ENCODE measurements at places on chromosomes 7 and 10.
A peak's percentile ranks its signal among the peaks of the same experiment; 100 is the strongest.

GRCh38 chr7:118372530-118372929 lies 148.0 kb downstream of the ANKRD7 start:
- DNase-seq: peak; percentile 78

DNA sequence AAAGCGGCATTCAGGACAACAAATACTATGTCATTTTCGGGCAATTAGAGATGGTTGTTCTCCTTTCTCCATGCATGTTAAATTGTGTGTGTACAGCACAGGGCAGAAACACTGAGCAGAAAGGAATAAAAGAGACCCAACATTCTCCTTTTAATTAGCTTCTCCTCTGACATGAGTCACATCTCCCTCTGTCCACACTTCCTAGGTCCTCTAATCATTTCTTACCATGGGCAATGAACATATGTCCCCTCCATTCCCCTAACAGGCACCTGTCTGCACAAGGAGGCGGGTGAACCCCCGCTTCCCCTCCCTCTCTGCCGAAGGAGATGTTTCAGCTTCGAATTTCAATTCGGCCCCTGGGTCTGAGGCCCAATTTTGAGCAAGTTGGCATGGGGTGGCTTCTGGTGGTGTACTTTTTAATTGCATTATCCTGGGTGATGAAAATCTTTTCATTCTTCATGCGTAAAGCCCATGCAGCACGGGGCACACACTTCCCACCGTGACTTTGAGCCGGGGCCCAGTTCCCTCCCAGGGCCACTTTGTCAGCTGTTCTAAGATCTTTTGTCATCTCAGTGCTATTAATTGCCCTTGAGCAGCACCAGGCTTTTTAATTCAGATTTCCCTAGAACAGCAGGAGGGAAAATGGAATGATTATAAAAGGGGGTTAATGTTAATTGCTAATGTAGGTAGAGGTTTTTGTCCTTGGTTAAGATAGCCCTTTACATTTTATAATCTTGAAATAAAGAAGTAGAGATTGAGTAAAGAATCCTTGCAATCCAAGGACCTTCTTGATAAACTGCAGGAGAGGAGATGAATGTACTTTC lies 219.5 kb upstream of the NRP1 start:
- DNase-seq: no peak

DNA sequence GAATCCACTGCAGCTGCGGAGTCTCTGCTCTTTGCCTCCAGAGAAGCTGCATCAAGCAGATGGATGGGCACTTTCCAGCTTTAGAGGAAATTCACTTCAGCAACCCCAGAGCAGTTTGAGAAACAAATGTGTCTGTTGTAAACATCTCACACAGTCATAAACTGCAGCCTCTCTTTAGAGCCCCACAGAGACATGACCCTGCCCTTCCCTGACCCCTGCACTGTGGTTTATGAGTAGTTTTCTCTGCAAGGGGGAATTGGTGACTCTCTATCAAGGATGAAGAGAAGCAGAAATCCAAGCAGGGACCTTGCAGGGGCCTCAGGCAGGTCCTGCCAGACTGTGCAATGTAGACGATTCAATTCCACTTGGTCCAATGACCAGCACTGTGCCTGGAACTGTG lies 160.2 kb downstream of the SH2D4B start:
- DNase-seq: no peak

GRCh38 chr10:127034790-127035189 lies 129.6 kb downstream of the DOCK1 start:
- DNase-seq: no peak

DNA sequence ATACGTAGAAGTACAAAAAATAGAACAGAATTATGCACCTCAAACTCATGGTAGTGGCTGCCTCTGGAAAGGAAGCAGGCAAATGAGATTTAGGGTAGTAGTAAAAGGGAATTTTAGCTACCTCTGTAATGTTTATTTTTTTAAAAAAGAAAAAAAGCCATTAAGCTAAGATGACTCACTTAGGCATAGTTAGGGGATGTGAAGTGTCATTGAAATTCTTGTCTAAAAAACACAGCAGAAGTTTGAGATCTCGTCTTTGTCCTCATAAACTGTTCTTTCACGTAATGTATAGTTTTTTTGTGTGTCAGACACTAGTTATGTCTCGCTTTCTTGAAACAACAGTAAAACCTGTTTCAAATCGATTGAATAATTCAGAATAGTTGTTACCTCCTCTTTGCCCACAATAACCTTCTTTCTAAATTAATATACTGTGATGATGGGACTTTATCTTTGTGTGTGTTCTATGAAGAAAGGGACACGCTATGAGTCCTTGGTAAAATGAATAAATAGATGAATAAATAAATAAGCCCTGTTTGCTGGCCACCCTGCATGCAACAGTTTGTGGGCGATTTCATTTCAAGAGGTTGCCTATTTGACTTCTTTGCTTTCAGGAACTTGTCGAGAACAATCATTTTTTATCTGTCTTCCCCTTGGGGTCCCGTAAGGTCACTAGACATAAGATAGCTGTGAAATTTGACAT lies 14.5 kb upstream of the FBXW4 start:
- no peak for DNase-seq

- DNase-seq: no peak
Measured at GRCh38 chr7:80028717-80029116, 105.9 kb upstream of the GNAI1 start.

- no peak for DNase-seq
Measured at GRCh38 chr7:1237704-1238255, 5.1 kb downstream of the UNCX start.

GRCh38 chr10:116450861-116451260 lies 23.2 kb downstream of the PNLIPRP3 start:
- DNase-seq: no peak

DNA sequence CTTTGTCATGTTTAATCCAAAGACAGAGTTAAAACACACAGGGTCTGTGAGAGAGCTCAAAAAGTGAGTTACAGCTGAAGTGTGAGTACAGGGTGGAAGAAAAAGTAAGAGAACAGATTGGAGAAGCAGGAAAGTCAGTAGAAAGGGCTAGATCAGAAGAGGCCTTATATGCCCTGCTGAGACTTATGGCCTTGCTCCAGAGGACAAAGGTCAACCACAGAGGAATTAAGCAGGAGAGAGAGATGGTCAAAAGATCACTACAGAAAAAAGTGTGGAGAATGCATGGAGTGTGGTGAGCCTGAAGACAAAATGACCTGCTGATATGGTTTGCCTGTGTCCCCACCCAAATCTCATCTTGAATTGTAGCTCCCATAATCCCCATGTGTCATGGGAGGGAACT lies 213.8 kb downstream of the NEBL start:
- DNase-seq: no peak

DNA sequence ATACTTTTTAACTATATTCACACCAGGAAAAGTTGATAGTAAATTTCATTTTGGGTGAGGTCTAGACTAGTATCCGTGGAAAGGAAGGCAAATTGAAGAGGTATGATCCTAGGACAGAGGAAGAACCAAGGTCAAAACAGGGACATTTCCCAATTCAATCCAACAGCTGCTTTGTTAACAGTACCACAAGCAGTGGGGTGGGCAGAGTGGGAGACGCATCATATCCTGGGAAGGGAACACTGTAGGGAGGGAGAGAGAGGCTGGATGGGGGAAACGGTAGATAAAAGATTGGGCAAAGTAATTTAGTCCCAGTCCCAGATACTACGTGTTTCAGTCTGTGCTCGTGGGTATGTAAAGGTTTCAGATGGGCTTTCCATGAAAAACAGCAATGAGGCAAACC lies 9.2 kb upstream of the FAS start:
- no peak for DNase-seq

DNA sequence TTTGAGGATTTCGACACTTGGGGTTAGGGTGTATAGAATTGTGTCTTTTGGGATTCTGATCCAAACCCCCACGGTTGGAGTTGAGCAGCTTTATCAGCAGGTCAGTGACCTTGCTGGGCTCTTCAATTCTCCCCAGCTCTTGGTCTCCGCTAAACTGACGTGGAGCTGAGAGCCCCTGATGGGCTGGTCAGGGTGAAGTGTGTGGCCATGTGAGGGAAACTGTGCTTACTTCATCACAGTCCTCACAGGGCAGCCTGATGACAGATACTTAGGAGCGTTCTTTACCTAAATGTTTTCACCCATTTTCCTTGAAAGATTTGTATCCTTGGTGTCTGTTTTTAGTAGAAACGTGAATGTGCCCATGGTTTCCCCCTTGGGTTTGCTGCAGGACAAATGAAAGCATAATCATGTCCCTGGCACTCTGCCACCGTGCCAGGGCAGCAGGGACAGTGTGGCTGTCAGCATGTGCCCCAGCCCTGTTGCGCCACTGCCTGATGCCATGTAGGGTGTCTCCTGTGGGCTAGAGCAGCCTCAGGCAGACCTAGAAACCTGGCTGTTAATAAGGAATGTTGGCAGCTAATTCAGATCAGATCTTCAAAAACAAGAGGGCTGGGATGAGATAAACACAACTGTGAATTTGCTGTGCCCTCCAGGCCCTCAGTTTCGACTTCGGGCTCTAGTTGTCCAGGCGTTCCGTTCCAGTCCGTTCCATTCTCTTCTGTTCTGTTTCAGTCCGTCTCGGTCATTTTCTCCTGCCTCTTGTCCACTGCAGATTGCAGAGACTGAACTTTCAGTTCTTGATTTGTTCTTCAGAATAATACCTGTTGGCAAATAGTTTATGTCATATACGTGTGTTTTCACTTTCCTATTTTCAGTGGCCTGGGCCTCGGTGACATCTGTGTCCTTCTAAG lies 96.8 kb downstream of the TRRAP start:
- no peak for DNase-seq

DNA sequence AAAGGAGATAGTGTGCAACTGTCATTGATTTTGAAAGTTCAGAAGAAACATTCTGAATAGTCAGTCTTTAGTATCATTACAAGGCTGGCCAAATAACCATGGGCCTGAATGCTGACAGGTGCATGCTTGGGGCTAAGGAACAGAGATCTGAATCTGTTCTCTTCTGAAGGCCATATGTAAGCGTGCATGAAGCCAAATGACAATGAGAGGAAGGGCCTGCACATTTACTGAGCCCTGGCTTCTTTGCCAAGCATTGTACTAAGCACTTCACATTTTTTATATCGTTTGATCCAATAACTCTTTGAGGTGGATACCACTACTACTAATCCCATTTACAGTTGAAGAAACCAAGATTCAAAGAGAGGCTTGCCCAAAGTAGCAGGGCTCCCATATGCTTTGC lies 22.5 kb upstream of the TIAL1 start:
- DNase-seq: no peak

- DNase-seq: no peak
Measured at GRCh38 chr10:51972733-51973346, 273.4 kb upstream of the CSTF2T start.

DNA sequence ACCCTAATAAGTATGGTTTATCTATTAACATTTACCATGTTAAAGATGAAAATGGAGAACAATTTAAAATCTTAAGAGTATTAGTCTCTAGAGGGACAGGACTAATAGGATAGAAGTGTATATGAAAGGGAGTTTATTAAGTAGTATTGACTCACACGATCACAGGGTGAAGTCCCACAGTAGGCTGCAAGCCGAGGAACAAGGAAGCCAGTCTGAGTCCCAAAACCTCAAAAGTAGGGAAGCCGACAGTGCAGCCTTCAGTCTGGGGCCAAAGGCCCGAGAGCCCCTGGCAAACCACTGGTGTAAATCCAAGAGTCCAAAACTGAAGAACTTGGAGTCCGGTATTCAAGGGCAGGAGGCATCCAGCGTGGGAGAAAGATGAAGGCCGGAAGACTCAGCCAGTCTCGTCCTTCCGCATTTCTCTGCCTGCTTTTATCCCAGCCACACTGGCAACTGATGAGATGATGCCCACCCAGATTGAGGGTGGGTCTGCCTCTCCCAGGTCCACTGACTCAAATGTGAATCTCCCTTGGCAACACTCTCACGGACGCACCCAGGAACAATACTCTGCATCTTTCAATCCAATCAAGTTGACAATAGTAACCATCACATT lies 140.8 kb upstream of the FAM20C start:
- DNase-seq: no peak

GRCh38 chr10:93461807-93462178 lies 20.3 kb downstream of the MYOF start:
- peak; percentile 10 for DNase-seq

- no peak for DNase-seq
Measured at GRCh38 chr7:79820387-79820786, 314.2 kb upstream of the GNAI1 start.

DNA sequence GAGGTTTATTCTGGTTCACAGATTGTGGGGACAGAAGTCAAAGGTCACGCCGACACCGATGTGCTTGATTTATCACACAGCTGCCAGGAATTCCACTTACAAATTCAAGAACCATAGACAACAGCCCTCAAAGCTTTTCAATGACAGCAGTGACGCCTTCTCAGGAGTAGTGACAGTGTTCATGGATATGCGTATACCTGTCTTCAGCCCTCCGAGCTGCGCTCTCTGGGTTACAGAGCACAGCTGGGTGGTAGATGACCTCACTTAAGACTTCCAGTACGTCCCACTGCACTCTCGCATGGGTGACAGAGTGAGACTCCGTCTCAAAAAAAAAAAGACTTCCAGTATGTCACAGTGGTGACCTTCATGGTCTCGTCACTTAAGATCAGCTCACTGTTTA lies 108.5 kb downstream of the TCERG1L start:
- DNase-seq: no peak

DNA sequence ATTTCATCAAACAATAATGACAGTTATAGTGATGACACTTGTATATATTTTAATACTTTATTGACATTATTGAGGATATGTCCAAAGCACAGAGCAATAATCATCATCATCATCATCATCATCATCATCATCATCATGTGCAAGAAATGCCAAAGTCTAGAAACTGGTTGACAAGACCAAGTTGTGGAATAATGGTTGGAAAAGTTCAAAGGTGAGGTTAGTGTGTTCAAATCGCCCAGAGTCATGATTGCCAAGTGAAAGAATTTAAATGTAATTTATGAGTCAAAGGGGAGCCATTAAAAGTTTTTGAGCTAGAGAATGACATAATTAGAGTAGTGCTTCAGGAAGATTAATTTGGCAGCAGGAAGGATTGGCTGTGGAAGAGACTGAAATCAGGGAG lies 852.4 kb downstream of the SORCS1 start:
- DNase-seq: no peak

DNA sequence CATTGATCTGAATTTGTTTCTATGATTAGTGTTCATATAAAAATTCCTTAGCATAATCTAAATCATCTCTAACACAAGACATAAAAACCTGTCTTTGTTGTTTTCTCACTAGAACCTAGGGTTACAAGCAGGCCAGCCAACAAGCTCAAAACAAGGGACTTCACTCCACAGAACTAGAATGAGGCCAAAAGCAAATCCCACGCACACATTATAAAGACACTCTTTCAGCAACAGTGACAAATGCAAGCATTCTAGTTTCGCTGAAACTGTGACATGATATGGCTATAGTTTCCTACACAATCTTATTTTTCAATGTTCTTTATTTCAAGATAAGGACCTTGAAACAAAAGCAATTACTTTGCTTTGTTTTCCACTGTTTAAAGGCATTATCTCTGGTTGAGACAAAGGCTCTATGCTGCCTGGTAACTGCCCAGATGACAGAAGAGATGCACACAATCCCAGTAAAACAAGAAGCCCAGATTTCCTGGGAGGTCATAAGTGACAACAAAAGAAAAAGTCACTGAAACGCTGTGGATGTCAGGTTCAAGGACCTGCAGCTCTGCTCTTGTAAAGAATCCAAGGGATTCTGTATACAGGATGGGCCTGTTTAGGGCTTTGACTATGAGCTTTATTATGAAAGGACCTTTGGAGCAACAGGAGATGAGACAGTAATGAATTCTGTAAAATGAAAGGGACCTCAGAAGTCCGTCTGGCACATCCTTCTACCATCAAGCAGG lies 105.3 kb downstream of the SORCS1 start:
- DNase-seq: no peak
